ENCODE measurements at places on chromosomes 4 and X.
A peak's percentile ranks its signal among the peaks of the same experiment; 100 is the strongest.

DNA sequence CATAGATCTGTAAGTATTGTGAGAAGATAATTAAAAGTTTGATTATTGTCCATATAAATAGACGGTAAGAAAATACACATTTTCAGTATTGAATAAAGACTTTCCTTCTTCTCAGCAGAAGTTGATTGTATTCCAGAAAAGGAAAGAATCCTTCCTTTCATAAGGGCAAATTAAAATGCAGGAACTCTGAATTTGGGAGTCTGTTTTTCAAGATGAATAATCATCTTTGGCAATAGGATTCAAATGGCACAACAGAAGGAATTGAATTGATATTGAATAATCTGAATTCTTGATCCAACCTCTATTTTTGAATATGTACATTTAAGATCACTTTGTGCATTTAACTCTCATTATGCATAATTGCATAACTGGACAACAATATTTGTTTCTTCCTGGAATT, 149.3 kb downstream of the DMD start:
- DNase-seq = peak; percentile 75

DNA sequence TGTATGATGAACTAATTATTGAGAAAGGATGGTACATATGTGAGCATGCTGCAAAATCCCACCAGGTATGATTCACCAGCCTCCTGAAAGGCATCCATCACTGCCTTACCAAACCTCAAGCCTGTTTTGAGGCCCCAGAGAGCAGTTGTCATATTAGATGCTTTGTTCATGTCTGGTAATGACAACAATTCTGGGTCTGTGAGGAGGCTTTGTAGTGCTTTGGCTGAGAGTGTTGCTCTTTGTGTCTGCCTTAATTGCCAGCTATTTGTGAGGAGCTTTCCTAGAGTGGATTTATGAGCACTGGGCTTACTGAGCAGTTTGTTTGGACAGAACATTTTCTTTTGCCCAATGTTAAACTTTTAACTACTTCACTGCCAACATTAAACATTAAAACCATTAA, 69.2 kb downstream of the HEPH start:
- DNase-seq = peak; percentile 84

DNA sequence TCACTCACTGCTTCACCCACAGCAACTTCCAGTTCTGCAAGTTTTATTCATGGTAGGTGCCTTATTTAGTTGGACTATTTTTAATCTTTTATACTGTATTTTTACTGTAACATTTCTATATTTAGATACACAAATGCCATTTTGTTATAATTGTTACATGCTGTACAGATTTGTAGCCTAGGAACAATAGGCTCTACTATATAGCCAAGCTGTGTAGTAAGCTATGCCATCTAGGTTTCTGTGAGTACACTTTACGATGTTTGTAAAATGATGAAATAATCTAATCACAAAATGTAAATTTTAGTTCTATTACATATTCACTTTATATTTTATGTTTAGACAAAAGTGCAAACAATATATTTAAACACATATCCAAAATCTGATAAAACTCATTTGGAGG, 1187.8 kb downstream of the TECRL start:
- no peak for DNase-seq

- no peak for DNase-seq
These were observed 4.7 kb downstream of the XG start for GRCh38 chrX:2756548-2756947.

- peak; percentile 47 for DNase-seq
These were observed 5.1 kb downstream of the MECP2 start for GRCh38 chrX:154092371-154092770.

DNA sequence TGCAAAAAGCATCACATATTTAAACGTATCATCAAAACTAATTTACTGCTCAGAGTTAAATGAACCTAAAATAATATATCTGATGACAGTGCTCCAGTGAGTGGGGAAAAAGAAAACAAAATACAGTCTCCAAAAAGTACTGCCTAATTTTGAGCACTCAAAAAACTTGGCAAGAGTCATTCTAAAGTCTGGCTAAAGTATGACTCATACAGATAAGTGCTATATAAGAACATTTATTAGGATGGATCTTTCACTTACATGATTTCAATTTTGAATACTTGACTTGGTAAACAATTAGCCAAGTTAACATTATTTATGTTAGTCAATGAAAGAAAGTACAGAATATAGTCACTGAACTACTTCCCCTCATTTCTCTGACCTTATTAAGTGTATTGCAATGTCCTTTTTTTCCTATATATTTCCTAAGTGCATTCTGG, 27.2 kb downstream of the FBXO8 start:
- DNase-seq = no peak

DNA sequence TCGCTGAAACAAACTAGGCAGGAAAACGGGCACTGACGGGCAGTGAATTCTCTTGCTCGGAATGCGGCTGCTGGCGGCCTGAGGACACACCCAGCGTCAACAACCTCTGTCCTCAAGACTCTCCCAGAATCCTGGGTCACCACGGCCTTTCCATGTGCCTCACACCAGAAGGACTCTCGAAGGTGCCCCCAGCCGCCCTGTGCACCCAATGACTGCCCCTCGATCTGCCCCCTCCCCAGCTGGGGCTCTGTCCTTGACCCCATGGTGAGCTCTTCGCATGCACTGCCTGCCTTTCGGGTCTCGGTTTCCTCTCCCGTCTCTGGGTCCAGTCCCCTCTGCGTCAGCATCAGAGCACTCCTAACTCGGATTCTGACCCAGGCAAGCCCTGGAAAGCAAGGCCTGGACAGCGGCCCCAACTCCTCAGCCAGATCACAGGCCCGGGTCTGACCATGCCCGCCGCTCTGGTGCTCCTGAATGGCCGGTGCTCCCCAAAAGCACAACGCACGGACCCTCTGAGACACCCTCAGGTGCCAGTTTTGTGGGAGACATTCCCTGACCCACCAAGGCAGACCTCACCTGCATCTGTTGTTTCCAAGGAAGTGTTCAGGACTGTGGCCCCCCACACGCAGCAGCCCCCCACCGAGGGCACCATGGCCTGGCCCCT, 56.0 kb downstream of the ACOX3 start:
- no peak for DNase-seq

DNA sequence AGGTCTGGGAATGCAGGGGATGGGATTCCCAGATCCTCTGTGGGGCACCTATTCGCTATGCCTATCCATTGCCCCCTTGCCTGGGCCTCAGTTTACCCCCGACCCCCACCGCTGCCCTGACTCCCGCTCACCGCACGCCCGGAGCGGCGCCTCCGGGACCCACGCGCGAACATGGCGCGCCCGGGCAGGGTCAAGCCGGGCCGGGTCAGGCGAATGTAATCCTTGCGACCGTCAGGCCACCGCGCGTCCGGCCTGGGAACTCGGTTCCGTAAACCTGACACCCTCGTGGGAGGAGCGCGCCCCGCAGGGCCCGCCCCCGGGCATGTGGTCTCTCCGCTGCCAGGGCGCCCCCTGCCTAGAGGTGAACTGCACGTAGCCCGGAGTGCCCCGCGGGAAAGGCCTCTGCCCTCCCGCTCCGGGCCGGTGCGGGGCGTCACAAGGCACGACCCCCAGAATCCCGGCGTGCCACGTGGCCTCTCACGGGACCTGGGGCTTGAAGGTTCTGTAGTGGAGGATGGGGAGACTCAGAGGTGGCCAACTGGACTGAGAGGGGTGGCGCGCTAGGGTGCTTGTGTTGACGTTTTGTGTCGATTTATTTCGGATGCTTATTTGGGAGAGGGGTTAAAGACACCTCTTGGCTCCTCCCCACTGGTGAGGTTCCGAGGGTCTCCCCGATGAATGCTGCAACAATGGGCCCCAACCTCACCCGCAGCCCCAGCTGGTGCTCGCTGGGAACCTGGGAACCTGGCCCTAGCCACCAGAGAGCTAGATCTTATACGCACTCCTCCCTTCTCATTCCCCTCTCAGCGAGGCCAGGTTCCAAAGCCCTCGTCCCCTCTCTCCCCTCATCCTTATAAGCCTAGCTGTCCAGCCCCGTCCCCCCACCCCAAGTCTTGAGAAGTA, at the start of gene PRICKLE3:
Gene PRICKLE3, minus strand, starts transcription at position 249 of the 903 bp plus-strand sequence. Its CDS starts 76 bp downstream, at position 173.
- no peak for DNase-seq

- DNase-seq = no peak
These were observed 227.8 kb upstream of the CXXC4 start for GRCh38 chr4:104722467-104722866.

DNA sequence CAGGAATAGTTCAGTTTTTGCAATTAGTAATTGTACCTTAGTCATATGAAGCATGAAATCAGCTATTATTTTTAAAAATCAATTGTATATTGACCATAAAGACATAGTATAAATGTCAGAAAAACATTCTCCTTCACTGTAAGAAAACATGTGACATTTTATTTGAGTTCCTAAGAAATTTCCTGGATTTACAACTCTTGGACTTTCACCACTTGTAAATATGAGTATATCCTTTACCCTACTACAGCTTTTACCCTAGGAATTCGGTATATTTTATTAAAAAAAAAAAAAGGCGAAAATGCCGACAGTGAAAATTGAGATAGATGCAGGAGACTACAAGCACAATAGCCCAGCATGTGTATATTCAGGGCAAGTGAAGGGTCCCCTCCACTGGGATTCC, 14.9 kb downstream of the ADH1A start:
- no peak for DNase-seq

DNA sequence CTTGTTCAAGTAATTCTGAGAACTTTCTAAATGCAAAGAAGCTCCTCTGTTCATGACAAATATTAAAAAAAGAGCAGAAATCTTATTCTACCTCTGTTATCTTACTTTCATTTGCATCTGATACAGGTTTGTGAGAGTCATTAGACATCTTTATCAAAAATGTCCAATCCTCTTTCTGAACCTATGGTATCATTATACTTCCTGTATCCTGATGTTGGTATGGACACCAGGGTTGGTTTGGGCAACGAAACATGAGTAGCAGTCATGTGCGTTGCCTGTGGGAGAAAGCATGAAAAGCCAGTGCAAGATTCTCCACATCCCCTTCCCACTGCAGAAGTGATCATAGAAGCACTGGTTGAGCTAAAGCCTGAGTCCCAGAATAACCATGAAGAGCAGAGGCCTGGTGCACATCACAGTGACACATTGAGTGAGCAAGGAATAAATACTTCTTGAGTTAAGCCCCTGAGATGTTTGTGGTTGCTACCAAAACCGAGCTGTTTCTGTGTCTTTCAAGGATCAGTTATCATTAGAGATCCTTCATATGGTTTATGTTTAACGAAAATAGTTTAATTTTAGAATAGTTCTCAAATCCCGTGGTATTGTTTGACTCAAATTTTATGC, 197.2 kb downstream of the BANK1 start:
- DNase-seq = no peak

All from pons (tissue), 1 donor.